Stimulated activated CD4-positive, alpha-beta T cell treated with anti-CD3 and anti-CD28 coated beads, Interleukin-1b, Interleukin-23, amount 100 ng/mL, for 1 hour (primary cell): ENCODE measurements at places on chromosomes 4 and X.

DNA sequence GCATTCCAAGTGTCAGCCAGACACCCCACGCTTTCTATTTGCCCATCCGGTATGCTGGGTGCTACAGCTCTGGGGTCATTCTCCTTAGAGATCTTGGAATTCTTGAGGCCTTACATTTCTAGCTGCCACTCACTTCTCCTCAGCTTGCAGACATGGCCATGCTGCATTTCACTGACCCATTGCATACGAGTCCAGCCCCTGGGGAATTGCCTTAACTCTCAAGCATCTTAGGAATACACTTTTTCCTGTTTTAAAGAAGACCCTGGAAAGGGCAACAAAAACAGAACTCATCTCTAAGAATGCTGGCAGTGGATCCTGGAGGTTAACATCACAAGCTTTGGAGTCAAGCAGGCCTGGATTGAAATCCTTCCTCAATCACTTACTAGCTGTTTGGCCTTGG is 122.0 kb upstream of the LNX1 start:
- no peak for DNase-seq

- no peak for DNase-seq
Observed at GRCh38 chr4:24094726-24095125, 204.9 kb upstream of the PPARGC1A start.

DNA sequence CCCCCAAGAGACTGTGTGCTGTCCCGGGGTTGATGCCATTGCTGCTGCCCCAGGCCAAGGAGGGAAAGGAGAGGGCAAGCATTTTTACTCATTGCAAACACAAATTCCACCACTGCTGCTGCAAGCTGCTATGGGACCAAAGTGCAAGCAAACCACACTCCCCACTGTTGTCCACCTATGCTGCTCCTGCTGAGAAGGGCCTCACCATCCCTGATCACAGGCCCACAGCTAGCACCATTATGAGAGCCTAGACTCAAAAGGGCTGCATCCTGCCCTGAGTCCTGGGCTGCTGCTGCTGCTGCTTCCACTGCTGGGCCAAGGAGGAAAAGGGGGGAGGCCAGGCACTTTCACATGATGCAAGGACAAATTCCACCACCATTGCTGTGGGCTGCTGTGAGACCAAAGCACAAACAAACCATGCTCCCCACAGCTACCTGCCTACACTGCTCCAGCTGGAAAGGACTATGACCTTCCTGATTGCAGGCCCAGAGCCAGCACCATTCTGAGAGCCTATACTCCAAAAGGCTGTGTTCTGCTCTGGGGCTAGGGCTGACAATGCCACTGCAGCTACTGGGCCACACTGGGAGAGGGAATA is 218.2 kb upstream of the ZCCHC13 start:
- no peak for DNase-seq

GRCh38 chrX:48591255-48591791 is 6.0 kb upstream of the WDR13 start:
- DNase-seq = no peak

GRCh38 chr4:7295197-7295910 is 103.0 kb downstream of the SORCS2 start:
- DNase-seq = no peak

- no peak for DNase-seq
Observed at GRCh38 chr4:83947830-83948193, 411.9 kb downstream of the GPAT3 start.

GRCh38 chr4:44313702-44314101 is 134.9 kb downstream of the KCTD8 start:
- DNase-seq = no peak

GRCh38 chr4:40264497-40264896 is 67.7 kb downstream of the RHOH start:
- no peak for DNase-seq
